Esophagus (tissue), 2 donors: ENCODE measurements at places on chromosomes 5 and 9. TPM values are rescaled to one million over a fixed set of nuclear protein-coding genes. Genes with fewer than 3 reads are reported as not detected.

The CD14 gene
- polyA plus RNA-seq, result 14.3 TPM

The OBP2B gene
- not detected for polyA plus RNA-seq

The MLANA gene
- polyA plus RNA-seq, result not detected

The RXRA gene
- 63.4 TPM for polyA plus RNA-seq

The LCN15 gene
- polyA plus RNA-seq, result not detected

The BTNL9 gene
- polyA plus RNA-seq, result 18.5 TPM

The ARSI gene
- polyA plus RNA-seq, result 1.6 TPM

The C5orf46 gene
- polyA plus RNA-seq, result not detected

The FAXDC2 gene
- polyA plus RNA-seq, result 6.0 TPM

The MGAT4B gene
- 59.2 TPM for polyA plus RNA-seq

The TAF1L gene
- not detected for polyA plus RNA-seq

The FOXD4L5 gene
- 0.06 TPM for polyA plus RNA-seq

The BARHL1 gene
- not detected for polyA plus RNA-seq

The PCDHGB3 gene
- 0.37 TPM for polyA plus RNA-seq

The SPACA9 gene
- polyA plus RNA-seq, result 6.3 TPM

The BSPRY gene
- polyA plus RNA-seq, result 27.5 TPM

The LRRC19 gene
- not detected for polyA plus RNA-seq

The SMU1 gene
- 8.5 TPM for polyA plus RNA-seq

The FCN2 gene
- 0.16 TPM for polyA plus RNA-seq

The PDLIM4 gene
- 58.9 TPM for polyA plus RNA-seq

The PPP2R2B gene
- polyA plus RNA-seq, result 0.78 TPM

The SLC6A7 gene
- polyA plus RNA-seq, result not detected

The PCDHGA5 gene
- polyA plus RNA-seq, result 0.28 TPM

The TEX48 gene
- not detected for polyA plus RNA-seq

The SPATA24 gene
- polyA plus RNA-seq, result 6.0 TPM

The PCDHGA11 gene
- polyA plus RNA-seq, result 0.44 TPM

The SLC12A7 gene
- 4.0 TPM for polyA plus RNA-seq

The RNF208 gene
- 13.3 TPM for polyA plus RNA-seq

The FOXD1 gene
- polyA plus RNA-seq, result 0.31 TPM
